Inflammatory macrophage (primary cell): ENCODE measurements at places on chromosomes 7 and 10.

- no peak for DNase-seq
Observed at GRCh38 chr10:5609952-5610616, 56.3 kb downstream of the ASB13 start.

DNA sequence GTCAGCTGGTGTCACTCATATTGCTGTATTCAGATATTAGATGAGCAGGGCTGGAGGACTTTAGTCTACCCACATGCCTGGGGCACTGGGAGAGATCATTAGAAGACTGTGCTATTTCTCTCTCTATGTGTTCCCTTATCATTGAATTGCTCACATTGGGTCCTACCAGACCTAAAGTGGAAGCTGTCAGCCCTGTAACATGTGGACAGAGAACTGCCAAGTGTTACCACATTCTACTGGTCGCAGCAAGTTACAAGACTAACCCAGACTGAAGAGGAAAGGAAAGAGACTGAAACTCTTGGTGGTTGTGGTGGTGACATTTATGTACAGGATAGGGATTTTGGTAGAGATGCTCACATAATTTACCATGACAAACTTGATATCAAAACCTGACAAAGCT lies 627.1 kb upstream of the FZD8 start:
- no peak for DNase-seq

DNA sequence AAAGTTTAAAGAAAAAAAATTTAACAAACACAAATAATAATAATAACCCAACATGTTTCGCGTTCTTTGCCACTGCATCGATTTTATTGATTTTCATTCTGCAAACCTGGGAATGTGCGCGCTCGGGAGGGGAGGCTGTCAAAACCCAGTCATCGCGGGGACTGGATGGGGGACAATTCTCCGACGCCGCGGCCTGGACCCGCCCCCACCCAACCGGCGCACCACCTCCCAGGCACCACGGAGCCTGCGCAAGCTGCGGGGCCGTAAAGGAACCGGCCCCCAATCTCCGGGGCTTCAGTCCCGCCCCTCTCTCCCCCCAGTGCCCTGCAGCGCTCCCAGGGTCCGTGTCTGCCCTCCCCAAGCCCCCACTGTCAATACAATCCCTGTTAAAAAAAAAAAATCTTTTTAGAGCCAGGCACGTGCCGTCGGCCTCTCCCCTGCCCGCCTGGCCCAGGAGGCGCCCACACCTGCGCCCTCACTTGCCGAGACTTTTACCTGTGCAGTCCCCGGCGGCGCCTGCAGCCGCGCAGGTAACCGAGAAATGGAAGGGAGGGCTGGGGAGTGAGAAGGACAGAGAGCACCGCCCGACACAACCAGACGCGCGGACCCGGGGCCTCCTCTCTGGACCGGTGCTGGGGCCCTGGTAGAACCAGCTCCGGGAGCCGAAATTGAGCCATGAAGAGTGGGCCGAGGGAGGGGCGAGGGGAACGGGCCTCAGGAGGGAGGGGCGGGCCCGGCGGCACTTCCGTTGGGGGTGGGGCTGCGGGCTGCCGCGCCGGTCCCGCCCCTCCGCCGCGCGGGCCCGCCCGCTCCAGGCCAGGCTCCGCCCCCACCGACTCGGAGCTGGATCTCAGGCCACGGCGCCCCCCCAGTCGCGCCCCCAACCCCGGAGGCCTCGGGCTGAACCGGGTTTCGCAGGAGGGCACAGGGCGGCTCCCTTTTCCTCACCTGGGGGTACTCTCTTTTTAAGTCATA lies 7.6 kb upstream of the ZNF503 start:
- DNase-seq, result peak; percentile 49

GRCh38 chr10:96721207-96721572 lies 876 bp upstream of the PIK3AP1 start:
- no peak for DNase-seq

DNA sequence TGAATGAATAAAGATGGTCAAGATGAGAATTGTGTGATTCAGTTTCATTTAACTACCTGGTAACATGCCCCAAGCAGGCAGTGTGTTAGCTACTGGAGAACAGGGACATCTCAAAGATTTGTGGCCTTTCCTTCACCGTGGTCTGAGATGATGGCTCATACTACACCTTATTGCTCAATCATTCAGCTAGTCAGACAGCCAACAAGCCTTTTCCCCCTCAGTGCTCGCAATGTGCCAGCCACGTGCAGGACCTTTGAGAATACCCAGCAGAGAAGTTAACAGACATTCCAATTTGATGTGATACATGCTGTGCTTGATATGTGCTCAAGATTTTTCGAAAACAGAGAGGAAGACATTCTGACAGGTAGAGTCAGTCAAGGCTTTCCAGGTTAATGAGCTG lies 562.8 kb downstream of the SUGCT start:
- DNase-seq, result no peak

DNA sequence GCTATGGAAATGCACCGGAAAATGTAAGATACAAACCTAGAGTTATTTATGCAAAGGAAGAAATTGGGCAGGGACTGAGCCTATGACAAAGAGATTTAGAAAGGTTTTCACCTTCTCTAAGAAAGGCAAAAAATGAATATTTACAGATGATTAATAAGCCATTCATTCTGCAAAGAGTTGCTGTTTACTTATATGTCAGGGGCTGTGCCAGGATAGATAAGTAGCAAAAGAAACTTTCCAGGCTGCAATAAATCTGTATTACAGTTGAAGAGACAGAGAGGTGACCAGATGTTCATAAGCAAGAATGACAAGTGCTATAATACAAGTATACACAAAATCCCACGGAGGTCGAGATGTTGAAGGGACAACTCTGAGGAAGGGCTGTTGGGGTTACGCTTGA lies 299.6 kb downstream of the CALN1 start:
- no peak for DNase-seq

DNA sequence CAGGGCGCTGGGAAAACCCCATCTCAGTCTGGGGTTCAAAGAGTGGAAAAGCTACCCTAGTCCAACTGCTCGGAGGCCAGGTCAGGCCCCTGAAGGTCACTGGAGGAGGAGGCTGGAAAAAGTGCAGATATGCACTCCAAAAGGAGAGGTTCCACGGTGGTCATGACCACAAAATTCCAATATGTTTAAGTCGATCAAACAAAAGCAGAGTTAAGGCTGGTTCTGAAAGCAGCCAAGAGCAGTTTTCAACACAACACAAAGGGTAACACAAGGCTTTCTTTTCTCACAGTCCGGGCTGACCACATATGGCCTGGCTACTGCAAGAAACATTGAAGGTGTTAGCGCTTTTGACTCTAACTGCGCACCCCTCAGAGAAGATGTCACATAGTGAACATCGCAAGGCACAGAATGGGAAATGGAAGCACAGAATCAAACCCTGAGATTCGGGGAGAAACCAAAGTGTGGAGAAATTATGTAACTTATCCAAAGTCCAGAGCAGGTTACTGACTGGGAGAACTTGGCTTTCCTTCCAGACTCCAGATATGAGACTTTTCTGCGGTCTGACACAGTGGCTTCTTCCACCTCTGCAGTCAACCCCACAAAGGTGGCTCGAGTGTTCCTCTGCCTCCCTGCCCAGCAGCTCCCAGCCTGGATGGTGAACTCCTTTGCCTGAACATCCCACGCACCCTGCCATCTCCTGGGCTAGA lies 1.3 kb upstream of the GRB10 start:
- no peak for DNase-seq

- DNase-seq, result no peak
Observed at GRCh38 chr10:62056219-62056618, 154.7 kb downstream of the ARID5B start.

GRCh38 chr7:30859940-30860496 lies 51.6 kb upstream of the AQP1 start:
- no peak for DNase-seq

DNA sequence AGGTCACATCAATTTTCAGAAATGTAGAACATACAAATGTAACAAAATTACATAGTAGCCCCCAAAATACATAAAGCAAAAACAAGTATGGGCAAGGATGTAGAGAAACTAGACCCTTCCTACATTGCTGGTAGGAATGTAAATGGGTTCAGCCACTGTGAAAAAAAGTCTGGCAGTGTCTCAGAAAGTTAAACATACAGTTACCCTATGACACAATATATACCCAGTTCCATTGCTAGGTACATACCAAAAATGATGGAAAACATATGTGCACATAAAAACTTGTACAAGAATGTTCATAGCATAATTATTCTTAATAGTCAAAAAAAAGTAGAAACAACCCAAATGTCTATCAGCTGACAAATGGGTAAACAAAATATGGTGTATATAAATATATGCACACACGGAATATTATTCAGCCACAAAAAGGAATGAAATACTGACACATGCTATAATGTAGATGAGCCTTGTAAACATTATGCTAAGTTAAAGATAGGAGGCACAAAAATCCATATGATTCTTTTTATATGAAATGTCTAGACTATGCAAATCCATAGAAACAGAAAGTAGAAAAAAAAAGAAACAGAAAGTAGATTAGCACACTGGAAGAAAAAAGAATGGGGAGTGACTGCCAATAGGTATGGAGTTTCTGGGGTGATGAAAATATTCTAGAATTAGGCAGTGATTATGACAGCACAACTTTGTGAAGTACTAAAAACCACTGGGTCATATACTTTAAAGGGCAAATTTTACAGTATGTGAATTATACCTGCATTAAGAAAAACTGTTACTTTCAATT lies 13.5 kb downstream of the HERPUD2 start:
- DNase-seq, result no peak

GRCh38 chr7:43302773-43303460 lies 190.5 kb downstream of the HECW1 start:
- DNase-seq, result no peak

- DNase-seq, result no peak
Observed at GRCh38 chr7:47540387-47541350, 41.2 kb downstream of the TNS3 start.

GRCh38 chr10:78721231-78721630 lies 347.5 kb upstream of the ZMIZ1 start:
- no peak for DNase-seq

- no peak for DNase-seq
Observed at GRCh38 chr7:107213193-107213788, 44.5 kb downstream of the HBP1 start.

- DNase-seq, result no peak
Observed at GRCh38 chr10:108989976-108990375, 933.3 kb downstream of the XPNPEP1 start.

DNA sequence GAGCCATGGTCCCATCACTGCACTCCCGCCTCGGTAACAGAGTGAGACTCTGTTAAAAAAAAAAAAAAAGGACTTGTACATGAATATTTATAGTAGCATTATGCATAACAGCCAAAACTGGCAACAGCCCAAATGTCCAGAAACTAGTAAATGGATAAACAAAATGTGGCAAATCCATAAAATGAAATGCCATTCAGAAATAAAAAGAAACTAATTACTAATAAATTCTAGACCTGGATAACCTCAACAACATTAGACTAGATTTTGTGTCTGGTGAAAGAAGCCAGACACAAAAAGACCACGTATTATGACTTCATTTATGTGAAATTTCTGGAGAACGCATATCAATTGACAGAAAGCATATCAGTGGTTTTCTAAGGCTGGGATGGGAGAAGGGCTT lies 74.5 kb downstream of the HPSE2 start:
- no peak for DNase-seq

GRCh38 chr7:100878013-100878412 lies 3.1 kb downstream of the SRRT start:
- no peak for DNase-seq

DNA sequence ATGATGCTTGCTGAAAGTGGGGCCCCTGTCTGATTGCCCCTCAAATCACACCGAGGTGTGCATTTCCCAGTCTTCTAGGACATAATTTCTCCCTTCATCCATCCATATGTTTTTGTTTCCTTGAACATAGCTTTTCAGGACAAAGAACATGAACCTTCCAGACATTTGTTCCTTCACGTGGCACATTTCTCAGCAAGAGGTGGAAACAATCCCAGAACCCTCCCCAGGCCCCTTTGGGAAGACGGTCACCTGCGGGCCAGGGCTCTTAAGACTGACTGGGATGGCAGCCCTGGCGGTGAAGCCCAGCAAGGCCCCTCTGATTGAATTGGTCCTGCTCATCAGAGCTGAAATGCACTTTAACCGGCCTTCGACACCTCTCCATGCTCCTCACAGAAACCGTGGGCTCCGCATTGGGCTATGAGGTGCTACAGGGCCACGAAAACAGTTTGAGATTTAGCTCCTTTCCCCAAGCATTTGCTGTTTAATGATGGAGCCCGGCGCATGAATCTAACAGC lies 522.5 kb upstream of the DPP6 start:
- DNase-seq, result no peak

GRCh38 chr7:28700790-28701203 lies 257.3 kb downstream of the TRIL start:
- no peak for DNase-seq

- DNase-seq, result no peak
Observed at GRCh38 chr7:68671046-68671445, 927.2 kb upstream of the AUTS2 start.

GRCh38 chr7:108480311-108480710 lies 24.1 kb upstream of the NRCAM start:
- no peak for DNase-seq

- no peak for DNase-seq
Observed at GRCh38 chr7:12066004-12066403, 145.1 kb upstream of the TMEM106B start.

DNA sequence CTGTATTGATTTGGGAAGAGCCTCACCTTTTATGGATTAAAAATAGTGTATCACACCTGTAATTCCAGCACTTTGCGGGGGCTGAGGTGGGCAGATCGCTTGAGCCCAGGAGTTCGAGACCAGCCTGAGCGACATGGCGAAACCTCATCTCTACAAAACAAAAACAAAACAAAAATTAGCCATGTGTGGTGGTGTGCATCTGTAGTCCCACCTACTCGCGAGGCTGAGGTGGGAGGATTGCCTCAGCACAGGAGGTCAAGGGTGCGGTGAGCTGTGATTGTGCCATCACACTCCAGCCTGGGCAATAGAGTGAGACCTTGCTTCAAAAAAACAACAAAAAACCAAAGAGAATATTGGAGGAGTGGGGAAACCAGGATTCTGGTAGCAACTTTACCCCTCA lies 79.6 kb downstream of the LRMDA start:
- DNase-seq, result no peak

DNA sequence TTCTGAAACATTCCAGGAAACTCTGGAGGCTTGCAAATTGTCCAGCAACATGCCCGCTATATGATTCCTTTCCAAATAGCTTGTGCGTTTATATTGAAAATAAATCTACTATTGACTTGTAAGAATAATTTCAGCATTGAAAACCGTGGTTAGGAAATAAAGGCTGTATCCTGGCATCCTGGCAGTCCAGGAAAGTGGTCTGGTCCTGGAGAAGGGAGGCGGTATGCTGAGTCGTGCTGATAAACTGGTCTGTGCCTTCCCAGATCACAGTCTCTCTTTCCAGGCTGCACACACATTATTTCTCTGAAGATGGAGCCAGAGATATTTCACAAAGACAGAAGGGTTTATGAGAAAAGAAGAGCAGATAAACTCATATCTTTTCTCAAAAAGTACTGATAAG lies 350.1 kb upstream of the COBL start:
- no peak for DNase-seq
